ENCODE measurements at places on chromosomes 1 and 21. TPM values are rescaled to one million over a fixed set of nuclear protein-coding genes. Genes with fewer than 3 reads are reported as not detected.

GRCh38 chr1:203085528-203086406, at the start of gene MYOG:
MYOG (minus strand) TSS chr1:203086012; CDS start chr1:203085961, 51 bp downstream.
- H3K27me3 ChIP-seq, result peaks cover 7% of the 10 kb centered on the region
- H3K4me1 ChIP-seq, result no peaks in the 10 kb centered on the region

Gene C1orf167
- not detected for total RNA-seq

DNA sequence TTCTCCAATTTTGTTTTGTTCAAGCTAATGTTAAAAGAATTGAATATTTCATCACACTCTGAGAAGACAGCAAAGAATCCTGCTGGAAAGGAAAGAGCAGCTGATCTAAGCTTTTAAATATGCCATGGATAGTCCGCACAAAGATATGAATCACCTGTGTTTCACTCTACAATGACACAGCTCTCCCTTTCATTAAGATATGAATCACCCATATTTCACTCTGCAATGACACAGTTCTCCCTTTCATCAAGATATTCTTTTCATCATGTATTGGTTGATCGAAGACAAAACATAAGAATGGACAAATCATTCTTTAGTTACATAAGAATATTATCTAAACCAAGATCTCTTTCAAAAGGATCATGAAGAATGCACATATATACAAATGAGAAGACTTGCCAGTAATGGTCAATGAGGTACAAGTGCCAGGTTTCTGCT, 367.3 kb downstream of the SMYD3 start:
- H3K36me3 ChIP-seq, result no peaks in the 10 kb centered on the region
- H3K4me3 ChIP-seq, result no peak overlapping the region
- H3K27me3 ChIP-seq, result no peaks in the 10 kb centered on the region
- no peaks in the 10 kb centered on the region for H3K4me1 ChIP-seq
- DNase-seq, result no peak

Gene TRIM46
- 0.48 TPM for total RNA-seq

DNA sequence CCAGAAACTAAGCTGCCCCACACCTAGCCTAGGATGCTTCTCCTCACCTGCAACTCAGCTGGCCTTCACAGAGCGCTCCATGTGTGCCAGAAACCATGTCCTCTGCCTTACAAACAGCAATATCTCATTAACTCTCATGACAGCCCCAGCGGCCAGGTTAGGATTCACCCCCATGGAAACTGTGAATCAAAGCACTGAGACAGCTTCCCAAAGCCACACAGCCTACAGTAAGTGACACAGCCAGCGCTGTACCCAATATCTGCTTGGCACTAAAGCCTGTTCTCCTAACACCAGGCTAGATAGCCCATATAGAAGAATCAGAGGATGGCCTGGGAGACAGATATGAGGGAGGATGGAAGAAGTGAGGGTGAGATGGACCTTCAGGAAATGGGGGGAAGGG, 13.5 kb downstream of the KCNN3 start:
- H3K27ac ChIP-seq, result peak overlapping the region; percentile 21
- DNase-seq, result no peak
- H3K4me3 ChIP-seq, result no peak overlapping the region

Gene KRTAP19-2
- total RNA-seq, result not detected

Gene GABRD
- not detected for total RNA-seq

- no peak overlapping the region for H3K4me3 ChIP-seq
- no peaks in the 10 kb centered on the region for H3K27me3 ChIP-seq
- H3K36me3 ChIP-seq, result no peaks in the 10 kb centered on the region
- no peak overlapping the region for H3K27ac ChIP-seq
These were observed 8.5 kb upstream of the CD247 start for GRCh38 chr1:167526667-167527383.

- no peaks in the 10 kb centered on the region for H3K27me3 ChIP-seq
- no peaks in the 10 kb centered on the region for H3K4me1 ChIP-seq
- no peak overlapping the region for H3K27ac ChIP-seq
These were observed 5.6 kb upstream of the CENPS start for GRCh38 chr1:10424651-10425050.

DNA sequence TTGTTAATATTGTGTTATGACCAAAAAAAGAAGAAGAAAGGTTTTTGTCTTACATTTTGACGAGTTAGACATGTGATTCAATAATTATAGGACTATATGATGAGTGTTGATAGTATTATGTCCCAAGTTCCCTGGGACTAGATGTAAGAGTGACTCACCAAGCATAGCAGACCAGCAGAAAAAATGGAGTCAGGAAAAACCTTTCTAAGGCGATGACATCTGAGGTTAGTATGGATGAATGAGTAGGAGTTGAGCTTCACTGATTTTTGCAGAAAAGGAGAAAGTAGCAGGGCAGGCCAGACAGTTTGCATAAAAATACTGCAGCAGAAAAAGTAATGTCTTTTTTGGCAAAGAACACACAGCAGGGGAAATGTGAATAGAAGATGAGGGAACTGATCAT, 1041.3 kb upstream of the ADGRL4 start:
- no peak overlapping the region for H3K4me3 ChIP-seq
- H3K27ac ChIP-seq, result no peak overlapping the region
- no peaks in the 10 kb centered on the region for H3K4me1 ChIP-seq
- no peaks in the 10 kb centered on the region for H3K27me3 ChIP-seq
- H3K36me3 ChIP-seq, result no peaks in the 10 kb centered on the region
- DNase-seq, result no peak

All from transverse colon (tissue), 4 donors.